ENCODE measurements at places on chromosomes 11 and 22.

GRCh38 chr11:1919391-1920127, at the start of gene TNNT3:
TSS of gene TNNT3 (plus strand) at chr11:1919703. CDS start at chr11:1922875, 3,172 bp downstream.
- DNase-seq: no peak

DNA sequence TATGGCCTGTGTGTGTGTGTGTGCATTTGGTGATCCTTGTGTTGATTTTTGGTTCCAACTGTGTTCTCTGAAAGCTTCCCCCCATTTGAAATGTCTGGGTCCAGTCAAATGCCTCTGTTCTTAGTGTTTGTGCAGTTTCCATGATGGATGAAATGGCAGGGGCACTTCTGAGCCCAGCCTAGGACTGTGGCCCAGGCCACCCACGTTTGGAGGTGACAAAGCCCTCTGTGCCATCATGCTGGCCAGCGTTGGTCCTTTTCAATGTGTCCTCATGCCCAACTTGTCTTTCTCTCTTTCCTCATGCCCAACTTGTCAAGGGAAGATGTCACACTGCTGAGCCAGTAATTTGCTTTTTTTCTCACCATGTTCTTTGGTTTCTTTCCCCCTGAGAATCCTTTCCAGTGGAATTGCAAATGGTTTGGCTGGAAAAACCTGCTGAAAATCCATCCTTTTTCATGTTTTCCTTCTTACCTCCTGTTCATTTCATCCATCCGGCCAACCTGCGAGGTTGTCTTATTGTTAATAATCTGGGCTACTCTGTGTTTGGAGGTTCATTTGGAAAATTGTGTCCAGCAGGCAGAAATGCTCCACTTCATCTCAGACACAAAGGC, 113.7 kb upstream of the NAV2 start:
- no peak for DNase-seq

DNA sequence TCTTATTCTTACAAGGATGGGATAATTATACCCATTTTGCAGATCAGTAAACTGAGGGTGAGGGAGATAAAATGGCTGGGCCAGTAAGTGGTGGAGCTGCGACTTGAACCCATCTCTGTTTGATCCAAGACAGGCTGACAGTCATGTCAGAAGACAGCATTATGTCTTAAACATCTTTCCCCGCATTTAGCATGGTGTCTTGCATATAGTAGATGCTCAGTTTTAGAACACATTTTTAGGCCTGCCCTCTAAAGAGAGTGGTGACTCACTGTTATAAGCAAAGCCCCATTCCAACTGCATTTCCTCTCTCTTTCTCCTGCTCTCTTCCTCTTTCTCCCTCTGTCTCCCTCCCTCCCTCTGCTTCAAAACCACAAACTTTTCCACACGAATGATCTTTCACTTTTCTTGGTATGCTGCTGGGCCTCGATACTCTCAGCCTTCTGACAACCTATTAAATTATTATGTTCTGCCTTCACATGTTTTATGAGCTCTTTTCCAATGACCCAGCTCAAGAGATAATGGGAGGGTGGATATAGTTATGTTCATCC, 25.2 kb downstream of the CWC15 start:
- DNase-seq: peak; percentile 13

DNA sequence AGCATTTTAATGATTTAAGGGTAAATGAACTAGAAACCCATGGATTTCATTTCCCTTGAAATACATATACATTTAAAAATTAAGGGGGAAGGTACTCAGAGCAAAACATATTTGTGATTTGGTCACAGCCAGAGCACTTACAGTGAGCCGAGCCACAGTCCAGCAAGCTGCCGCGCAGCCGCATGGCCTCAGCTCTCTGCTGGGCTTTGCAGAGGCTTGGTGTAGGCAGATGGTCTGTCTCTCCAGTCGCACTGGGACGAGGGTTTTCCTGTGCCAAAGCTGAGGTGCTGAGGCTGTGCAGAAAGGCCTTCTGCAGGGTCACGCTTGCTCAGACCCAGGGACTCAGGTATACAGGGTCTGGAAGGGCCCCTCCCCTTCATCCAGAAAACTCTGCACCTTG, 367.3 kb downstream of the OPCML start:
- no peak for DNase-seq

GRCh38 chr11:79121351-79121750, 319.5 kb downstream of the TENM4 start:
- DNase-seq: no peak

GRCh38 chr11:520428-521176, 13.6 kb upstream of the RNH1 start:
- DNase-seq: no peak

GRCh38 chr11:86931548-86932258, 23.5 kb downstream of the FZD4 start:
- peak; percentile 68 for DNase-seq

DNA sequence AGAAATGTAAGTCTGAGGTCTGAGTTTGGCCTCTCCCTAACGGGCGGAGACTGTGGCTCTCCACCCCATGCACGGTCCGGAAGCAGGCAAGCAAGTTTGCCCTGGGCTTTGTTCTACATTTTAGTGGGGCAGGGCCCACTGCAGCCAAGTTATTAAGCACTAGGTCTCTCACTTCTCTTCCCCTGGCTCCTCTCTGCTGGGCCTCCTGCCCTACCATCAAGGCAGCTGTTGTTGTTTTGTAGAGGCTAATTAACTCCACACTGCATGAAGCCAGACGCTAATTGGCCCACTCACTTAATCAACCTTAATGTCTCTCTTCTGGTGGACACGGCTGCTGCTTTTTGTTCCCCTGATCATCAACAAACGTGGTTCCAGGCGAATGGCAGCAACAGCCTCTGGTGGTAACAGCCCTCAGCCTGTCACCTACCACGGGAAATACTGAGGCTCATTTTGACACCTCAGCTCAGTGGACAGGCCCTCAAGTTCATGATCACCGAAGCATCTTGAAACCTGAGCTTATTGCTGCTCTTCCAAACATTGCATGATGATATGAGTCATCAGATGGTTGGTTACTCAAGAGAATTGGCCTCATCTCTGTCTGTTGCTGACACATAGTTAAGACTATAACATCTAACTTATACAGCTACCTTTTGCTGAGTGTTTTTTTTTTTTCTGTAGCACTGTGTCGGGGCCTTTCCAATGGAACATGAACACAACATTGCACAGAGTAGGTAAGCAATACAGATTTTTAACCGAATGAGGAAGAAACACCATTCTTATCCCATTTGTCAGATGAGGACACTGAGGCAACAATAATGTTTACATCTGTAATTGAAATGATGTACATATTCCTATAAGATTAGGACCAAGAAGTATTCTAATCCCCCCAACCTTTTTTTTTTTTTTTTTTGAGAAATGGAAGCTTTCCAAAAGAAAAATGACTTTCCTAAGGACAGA, 20.8 kb upstream of the LMO2 start:
- DNase-seq: peak; percentile 85

- DNase-seq: no peak
Measured at GRCh38 chr11:32105871-32106560, 15.1 kb downstream of the RCN1 start.

DNA sequence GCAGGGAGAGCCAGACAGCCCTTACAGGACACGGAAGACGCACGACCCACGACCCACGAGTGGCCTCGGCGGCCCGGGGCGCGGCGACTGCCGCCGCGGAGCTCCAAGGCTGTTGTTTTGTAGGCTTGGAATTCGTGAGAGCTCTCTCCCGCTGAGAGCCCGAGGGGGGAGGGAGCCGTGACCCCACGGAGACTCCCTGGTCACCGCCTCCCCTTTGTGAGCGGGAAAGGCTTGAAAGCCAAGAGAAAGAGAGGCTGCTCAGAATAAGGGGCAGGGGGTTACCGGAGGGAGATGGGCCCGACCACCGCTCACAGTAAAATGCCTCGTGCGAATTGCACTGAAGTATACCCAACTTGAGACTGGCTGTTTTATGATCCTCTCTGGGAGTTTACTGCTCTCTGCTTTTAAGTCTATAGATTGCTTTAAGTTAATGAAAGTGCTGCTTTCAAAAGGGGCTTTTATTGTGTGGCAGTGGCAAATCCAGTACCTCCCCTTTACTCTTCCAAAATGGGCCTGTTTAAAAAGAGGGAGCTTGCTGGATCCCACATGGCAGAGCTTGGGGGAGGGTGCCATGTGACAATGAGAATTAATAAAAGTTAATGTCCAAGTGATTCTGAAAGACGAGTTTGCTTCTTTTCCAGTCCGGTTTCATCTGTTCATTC, 2.9 kb downstream of the PKNOX2 start:
- no peak for DNase-seq

DNA sequence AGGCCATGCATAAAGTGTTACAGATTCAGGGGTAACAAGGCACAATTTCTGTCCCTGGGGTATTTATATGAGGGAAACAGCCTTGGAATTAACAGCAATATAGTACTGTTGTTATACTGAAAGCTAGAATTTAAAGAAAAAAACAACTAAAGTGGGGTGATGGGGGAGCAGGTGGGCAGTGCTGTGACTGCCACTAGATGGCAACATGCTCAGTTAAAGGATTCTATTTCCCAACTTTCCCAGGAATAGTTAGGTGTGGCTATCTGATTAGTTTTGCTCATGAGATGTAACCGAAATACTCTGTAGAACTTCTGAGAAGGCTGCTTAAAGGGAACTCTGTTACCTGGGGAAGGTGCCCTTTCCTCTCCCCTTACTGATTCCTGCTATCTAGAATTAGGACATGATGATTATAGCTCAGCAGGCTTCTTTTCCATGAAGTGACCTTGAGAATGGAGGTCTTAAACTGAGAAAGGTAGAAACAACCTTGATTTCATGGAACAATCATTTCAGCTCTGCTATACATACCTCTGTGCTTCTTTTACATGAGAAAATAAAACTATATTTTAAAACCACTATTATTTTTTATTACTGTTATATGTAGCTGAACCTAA, 102.6 kb downstream of the RELT start:
- peak; percentile 42 for DNase-seq

- DNase-seq: peak; percentile 13
Measured at GRCh38 chr11:1453611-1454034, 33.0 kb downstream of the MOB2 start.

GRCh38 chr11:2709429-2709828, 9.6 kb upstream of the KCNQ1OT1 start:
- peak; percentile 39 for DNase-seq

DNA sequence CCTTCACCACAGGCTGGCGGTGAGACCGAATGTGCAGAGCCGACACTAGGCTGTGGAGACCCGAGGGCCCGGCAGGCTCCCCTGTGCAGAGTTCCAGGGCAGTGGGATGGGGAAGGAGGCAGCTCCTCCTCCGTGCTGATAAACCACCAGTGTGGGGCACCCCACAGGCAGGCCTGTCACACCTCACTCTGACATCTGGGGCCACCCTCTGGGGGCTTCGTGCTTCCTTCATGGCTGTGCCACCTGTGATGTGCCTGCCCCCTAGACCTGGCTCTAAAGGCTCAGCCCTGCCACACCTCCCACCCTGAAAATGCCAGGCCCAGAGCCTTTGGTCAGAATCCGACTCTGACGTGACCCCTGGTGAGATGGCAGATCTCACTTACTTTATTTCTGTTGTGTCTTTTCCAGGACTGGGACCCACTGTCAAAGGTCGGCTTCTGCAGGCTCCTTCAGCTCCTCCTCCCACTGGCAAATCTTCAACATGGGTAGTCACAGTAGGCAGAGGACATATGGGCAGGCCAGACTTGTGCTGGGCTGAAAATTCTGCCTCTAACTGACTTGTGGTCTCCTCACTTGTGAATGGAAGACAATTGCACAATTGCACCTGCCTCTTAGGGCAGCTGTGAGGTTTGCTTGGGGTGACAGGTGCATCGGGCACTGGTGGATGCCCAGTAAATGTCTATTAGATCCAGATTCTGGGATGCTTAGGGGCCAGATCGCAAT, 46.2 kb upstream of the TSKU start:
- DNase-seq: no peak

- no peak for DNase-seq
Measured at GRCh38 chr11:88478136-88478815, 140.7 kb upstream of the CTSC start.

GRCh38 chr22:41742918-41743317, 43.6 kb downstream of the MEI1 start:
- no peak for DNase-seq

GRCh38 chr11:11667056-11667455, 45.3 kb upstream of the GALNT18 start:
- peak; percentile 18 for DNase-seq

DNA sequence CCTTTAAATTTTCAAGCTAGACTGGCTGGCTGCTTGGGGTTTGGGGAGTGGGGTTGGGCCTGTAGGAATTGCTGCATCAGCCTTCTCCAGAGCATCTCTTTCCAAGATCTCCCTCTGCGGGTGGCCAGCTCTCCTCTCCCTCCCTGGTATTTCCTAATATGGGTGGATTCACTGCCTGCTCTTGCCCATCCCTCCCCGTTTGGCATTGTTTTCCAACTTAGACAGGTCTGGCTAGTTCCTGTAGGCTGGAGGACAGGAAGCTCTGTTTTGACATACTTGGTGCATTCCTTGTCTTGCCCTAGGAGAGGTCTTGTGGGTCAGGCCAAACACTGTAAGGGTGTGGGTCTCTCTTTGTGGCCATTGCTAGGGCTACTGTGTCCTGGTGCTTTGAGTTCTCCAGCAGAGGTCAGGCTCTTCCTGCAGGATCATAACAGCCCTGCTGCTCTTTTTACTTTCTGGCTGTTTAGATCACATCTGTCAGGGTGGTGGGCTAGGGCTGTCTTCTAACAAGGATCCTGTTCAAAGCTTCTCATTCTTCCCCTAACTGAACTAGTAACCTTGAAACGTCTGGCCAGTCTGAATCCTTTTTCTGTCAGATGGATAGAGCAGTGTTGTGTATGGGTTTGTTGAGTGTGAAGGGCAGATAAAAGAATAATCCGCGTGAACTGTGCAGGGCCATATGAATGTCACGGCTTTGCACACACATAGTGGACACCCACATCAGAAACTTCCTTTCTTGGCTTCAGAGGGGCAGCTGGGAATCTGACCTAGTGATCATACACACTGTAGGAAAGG, 18.3 kb upstream of the MICALL1 start:
- no peak for DNase-seq

GRCh38 chr22:36036167-36036624, 7.6 kb upstream of the RBFOX2 start:
- DNase-seq: no peak

GRCh38 chr11:12089473-12089872, 20.9 kb upstream of the MICAL2 start:
- no peak for DNase-seq

DNA sequence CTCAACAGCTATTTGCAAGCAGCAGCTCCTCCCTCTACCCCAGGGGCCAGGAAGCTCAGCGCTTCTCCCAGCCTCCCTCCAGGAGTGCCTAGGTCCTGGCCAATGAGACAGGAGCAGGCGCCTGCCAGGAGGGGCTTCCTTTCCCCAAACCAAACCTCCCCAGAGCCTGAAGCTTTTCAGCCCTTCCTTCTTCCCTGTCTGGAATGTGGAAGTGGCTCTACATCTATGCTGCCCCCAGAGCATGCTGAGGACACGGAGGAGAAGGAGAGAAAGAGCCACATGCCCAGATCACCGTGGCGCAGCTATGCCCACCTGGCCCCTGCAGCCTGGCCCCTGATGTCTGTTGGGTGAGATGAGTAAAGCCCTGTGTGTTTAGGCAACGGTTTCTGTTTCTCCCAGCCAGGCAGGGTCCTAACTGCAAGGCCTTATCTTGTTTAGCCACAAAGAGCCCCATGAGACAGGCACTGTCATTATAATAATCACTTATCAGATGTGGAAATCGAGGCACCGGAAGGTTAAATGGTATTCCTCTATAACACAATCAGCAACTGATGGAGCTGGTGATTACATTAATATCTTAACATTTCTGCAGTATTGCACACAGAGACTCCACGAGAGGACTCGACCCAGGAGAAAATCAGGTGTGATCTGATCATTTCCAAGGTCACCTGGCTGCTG, 315.8 kb downstream of the CTTN start:
- no peak for DNase-seq
